ENCODE measurements at places on chromosomes 7 and 10.

GRCh38 chr7:98215561-98216495 lies 4.6 kb downstream of the BHLHA15 start:
- ATAC-seq = no peak

GRCh38 chr7:80241671-80242070 lies 107.0 kb downstream of the GNAI1 start:
- ATAC-seq = no peak

GRCh38 chr10:29791773-29792172 lies 157.0 kb upstream of the SVIL start:
- ATAC-seq = no peak

DNA sequence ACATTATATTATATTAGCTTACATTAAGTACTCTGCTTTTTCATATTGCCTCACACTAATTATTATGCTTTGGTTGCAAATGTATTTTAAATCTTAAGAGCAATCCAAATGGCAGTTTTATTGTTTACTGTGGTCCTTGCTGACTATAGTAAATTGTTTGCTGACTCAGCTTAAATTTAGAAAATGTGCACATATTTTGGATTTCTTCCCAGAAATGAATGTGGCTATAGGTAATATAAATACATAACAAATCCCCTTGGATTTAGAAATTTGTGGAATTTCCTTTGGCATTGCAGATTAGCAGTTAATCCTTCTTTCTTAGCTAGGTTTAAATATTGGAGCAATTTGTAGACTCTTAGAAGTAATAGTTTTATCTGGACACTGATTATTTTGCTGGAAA lies 565.8 kb downstream of the NRG3 start:
- no peak for ATAC-seq

GRCh38 chr7:23207021-23207420 lies 25.2 kb downstream of the NUP42 start:
- no peak for ATAC-seq

Data from stimulated activated memory B cell treated with anti-CD40 and anti-IgM and Interleukin-4, amounts not matched to agents 10 μg/mL and 1 μg/mL and 100 μg/mL, for 72 hours (primary cell).